ENCODE measurements at places on chromosomes 7 and 10.

- no peak for DNase-seq
These were observed 49.2 kb downstream of the GALNT11 start for GRCh38 chr7:152074673-152075072.

DNA sequence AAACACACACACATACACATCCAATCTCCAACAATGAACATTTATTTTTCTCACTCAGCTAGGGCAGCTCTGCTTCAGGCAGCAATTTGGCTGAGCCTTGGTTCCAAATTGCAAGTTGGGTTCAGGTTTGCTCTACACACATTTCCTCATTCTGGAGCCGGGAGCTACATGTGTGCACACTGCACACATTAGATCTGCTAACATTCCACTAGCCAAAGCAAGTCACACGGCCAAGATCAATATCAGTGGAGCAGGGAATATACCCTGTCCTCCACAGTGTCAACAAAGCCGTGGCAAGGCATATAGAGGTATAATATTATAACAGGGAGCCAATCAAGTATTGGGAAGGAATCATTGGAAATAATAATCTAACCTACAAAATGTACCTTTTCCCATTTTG lies 57.5 kb upstream of the PPP1R3C start:
- no peak for DNase-seq

- DNase-seq, result no peak
These were observed 989 bp downstream of the ERLIN1 start for GRCh38 chr10:100184840-100185239.

- DNase-seq, result no peak
These were observed 470.0 kb downstream of the SUGCT start for GRCh38 chr7:40604601-40605438.

DNA sequence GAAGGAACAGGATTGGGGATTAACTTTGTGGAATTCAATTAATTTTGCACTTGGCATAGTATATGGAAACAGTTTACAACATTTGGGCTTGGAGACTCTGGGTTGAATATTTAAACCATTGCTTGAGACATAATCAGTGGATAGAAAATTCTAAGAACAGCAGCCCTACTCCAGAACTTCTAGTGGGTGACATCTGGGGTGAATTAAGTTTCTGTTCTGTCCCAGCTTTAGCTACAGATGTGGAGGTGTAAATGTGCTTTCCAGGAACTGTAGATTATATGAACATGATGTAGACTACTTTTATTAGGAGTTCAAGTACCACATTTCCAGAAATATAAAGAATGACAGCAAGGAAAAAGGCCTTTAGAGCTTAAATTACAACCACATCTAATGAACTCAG lies 51.9 kb upstream of the SKAP2 start:
- DNase-seq, result no peak

- DNase-seq, result no peak
These were observed 3.2 kb downstream of the MMS19 start for GRCh38 chr10:97494863-97495506.

DNA sequence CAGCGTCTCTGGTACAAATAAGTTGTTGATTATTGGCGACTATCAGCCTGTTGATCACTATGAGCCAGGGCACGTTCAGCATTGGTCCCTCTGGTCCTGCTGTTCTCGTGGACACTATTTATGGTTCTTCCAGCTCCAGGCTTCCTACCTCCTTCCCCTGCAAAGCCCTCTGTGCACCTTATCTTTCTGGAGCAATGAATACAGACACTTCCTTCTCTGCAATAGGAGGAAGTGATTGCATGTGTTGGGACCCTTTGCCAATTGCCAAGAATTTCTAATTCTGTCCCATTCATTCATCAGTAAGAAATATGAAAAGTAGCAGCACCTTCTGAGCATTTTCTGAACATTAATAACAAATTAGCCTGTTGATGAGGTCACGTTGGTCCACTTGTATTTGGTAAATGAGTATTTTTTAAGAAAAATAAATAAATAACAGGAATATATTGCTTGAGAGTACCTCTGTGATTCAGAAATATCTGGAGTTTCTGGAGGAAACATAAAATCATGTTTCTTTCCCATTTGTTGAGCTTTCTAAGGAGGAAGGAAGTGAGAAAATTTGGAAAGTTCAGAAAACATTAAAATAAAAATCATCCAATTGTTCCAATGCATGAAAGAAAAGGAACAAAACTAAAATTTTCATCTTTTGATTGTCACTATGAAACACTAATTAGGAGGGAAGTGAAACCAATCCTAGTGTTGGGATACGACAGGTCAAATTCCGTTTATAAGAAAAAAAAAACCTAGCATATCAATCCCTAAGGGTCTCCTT lies 259.1 kb upstream of the KLF6 start:
- no peak for DNase-seq

DNA sequence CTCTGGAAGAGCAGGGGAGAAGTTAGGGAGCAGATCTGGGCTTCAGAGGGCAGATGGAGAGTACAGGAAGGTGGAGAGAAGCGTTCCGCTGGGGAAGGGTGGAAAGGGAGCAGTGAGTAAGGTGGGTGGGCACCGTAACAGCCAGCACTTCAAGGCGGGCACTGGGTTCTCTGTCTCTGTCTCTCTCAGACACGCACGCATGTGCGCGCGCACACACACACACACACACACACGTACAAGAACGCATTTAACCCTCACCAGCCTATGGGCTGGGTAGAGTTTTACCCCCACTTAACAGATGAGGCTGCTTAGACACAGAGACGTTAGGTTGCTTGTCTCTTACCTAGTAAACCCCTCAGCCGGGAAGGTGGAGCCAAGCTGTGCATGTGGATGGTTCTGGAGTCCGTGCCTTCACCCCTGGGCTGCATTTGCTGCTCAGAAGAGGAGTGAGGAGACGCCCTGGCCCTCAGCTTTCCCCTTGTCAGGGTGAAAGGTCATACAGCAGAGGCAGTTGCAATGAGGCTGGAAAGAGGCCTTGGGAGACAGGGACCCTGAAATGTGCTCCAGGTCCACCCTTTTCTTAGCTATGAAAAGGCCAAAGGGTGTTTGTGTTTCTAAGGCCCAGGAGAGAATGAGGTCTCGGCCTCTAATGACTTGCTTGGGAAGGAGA lies 16.0 kb downstream of the ADCYAP1R1 start:
- DNase-seq, result no peak

- no peak for DNase-seq
These were observed 10.1 kb upstream of the PON1 start for GRCh38 chr7:95334447-95334846.

GRCh38 chr10:13219685-13220670 lies 14.2 kb downstream of the UCMA start:
- no peak for DNase-seq

DNA sequence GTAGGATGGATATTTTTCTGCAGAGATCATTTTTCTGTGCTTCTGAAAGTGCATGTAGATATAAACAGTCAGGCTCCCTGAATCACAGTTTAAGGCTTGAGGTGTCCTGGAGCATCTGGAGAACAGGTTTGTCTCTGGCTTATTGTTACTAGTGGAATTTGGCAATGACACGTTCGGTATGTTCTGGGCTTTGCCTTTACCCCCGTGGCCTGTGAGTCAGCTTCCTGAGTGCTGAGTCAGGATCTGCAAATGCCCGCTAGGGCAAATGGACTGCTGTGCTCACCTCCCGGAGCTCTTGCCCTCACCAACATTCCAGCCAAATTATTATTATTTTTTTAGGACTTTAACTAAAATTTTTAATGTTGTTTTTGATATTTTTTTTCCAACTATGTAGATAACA lies 192.5 kb upstream of the PRSS1 start:
- no peak for DNase-seq

- no peak for DNase-seq
These were observed 39.3 kb downstream of the BNIP3 start for GRCh38 chr10:131942455-131942854.

DNA sequence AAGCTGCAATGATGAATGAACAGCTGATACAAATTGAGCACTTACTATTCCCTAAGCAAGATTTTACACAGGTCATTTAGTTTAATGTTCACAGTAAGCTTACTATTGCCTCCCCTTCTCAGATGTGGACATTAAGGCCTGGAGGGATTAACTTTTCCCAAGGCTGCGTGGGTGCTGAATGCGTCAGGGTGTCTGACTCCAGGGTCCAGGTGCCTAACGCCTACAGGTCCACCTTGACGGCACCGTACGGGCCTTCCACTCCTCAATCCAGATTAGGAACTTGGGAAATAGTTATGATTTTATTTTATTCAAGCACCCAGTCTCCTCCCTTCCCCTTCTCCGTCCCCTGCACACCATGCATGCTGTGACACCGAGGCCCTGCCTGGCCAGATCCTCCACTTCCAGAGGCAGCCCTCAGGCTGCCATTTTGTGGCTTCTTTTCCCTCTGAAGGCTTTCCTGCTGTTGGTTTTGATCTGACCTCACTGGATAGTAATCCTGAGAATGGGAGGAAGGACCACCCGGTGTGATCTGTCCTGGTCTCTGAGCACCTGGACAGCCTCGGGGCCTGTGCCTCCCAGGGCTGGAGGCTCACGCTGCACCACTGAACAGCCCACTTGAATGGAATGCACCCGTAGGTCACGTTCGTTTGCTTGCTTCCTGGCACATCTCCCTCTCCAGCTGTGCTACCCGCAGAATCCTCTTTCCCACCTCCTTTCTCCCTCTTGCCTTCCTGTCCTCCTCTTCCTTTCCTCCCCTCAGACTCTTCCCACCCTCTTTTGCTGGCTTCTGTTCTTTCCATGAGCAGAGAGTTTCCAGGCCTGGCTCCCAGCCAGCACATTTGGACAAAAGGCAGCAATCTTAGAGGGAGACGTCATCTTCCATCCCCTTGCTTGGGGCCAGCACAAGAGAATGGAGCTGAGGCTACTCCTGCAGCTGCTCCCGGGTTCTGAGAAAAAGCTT lies 14.4 kb downstream of the DENND2A start:
- DNase-seq, result peak; percentile 50

DNA sequence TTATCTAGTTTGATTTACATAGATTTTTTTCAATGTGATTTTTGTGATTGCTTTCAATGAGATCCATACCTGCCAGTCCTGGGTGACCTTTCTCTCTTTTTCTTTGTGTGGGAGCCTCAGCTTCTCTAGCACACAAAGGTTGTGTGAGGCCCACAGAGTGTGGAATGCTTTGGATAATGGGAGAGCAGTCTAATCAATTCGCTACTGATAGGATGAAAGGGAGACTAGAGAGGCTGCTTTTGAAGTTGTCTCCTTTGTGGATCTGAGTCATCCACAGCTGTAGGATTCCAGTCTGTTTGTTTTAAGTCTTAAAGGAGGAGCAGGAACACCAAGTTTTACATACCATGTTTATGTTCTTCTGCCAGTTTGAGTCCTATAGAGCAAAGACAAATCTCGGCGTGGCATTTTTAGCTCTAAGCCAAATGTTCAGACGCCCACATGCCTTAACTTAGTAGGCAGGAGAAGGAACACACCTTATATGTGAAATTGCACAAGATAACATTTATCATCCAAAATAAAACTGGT lies 330.0 kb downstream of the ARL4A start:
- DNase-seq, result no peak

DNA sequence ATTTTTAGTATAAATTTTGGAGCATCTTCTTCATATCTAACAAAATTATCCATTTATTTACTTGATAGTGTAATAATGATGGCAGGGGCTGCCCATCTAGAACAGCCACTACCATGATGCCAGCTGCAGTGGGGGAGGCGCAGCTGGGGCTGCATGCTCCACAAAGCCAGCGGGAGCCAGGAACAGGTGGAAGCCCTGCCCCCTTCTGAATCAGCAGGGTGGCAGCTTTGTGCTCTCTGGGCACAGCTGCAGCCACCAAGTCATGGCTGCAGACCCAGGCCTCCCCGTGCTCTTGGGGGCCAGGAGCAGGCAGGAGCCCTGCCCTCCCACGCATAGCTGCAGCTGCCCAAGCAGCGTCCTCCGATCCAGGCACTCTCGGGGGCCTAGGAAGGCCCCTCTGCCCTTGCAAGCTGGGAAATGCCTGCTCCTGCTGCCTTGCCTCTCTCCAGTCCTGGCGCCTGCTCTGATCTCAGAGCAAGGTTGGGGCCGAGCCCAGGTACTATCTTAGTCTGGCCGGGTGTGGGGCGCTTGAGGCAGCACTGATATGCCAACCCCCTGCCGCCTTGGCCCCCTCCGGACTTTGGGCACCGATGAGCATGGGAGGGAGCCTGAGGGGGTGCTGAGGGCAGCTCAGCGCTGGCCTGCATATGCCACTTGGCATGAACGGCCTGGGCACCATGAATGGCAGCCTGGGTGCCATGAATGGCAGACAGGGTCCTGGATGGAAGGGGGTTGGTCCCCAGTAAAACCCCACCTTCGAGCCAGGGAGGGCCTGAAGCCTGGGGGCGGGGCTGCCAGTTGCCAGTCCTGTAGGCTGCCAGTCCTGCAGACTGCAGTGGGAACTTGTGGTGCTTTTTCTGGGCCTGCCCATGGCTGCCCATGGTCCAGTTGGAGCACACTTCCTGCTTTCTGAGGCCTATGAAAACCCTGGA lies 1110.8 kb upstream of the POT1 start:
- DNase-seq, result no peak

DNA sequence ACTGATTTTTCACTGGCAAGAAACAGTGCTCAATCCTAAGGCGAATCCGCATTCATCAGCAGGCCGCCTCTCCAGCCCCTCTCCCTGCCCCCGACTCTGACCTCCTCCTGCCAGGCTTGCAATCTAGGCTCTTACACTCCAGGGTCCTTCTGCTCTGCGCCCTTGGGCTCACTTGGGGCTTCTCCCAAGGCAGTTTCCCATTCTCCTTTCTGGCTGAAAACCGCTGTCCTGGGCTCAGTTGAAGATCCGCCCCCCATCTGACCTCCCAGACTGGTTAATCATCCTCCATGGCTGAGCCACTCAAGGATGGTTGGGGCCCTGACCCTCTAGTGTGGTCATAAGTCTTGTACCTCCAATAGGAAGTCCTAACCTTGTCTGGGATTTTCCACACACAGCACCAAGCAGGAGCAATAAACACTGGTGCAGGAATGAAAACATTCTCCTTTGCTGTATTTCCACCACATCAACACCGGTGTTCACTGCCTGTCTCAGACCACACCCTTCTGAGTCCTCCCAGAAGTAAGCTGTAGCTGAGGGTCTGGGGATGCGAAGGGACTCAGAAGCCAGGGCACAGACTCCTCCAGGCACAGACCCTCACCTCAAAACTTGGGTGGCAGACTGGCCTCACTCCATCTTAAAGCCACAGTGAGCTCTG lies 42.4 kb downstream of the TNS3 start:
- no peak for DNase-seq

GRCh38 chr10:73889014-73889413 lies 14.7 kb upstream of the CAMK2G start:
- DNase-seq, result no peak

GRCh38 chr7:88480896-88481295 lies 174.2 kb upstream of the STEAP4 start:
- DNase-seq, result peak; percentile 94

- DNase-seq, result no peak
These were observed 125.8 kb upstream of the UNC5B start for GRCh38 chr10:71086439-71087080.

- DNase-seq, result no peak
These were observed 46.0 kb downstream of the ZNF777 start for GRCh38 chr7:149414745-149415390.

- DNase-seq, result no peak
These were observed 49.7 kb upstream of the KIF5B start for GRCh38 chr10:32105782-32106382.

DNA sequence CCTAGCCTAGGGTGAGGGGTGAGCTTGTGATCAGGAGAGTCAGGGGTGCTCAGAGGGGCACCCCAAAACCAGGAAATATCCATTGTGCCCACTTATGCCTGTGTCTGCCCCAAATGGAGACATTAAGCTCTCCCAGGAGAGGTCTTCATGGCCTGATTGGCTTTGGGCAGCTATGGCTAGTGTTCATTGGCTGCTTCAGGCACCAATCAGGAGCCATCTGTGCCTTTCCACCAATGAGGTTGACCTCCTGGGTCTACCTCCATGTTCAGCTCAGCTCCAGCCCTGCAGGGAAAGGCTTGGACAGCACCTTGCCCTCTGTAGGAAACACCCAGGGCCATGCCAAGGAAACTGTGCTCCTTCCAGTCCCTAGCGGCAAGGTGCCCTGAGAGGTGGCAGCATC lies 23.9 kb upstream of the HSPB1 start:
- no peak for DNase-seq

Measured in DMS 273 treated with DMSO at 0.1 percent for 48 hours (cell line).